Activated CD4-positive, alpha-beta T cell treated with anti-CD3 and anti-CD28 coated beads, Interleukin-2, amount 50 U/mL, for 16 hours (primary cell): ENCODE measurements at places on chromosomes 2 and 18.

- no peak for DNase-seq
Observed at GRCh38 chr2:71688530-71688929, 235.2 kb downstream of the DYSF start.

DNA sequence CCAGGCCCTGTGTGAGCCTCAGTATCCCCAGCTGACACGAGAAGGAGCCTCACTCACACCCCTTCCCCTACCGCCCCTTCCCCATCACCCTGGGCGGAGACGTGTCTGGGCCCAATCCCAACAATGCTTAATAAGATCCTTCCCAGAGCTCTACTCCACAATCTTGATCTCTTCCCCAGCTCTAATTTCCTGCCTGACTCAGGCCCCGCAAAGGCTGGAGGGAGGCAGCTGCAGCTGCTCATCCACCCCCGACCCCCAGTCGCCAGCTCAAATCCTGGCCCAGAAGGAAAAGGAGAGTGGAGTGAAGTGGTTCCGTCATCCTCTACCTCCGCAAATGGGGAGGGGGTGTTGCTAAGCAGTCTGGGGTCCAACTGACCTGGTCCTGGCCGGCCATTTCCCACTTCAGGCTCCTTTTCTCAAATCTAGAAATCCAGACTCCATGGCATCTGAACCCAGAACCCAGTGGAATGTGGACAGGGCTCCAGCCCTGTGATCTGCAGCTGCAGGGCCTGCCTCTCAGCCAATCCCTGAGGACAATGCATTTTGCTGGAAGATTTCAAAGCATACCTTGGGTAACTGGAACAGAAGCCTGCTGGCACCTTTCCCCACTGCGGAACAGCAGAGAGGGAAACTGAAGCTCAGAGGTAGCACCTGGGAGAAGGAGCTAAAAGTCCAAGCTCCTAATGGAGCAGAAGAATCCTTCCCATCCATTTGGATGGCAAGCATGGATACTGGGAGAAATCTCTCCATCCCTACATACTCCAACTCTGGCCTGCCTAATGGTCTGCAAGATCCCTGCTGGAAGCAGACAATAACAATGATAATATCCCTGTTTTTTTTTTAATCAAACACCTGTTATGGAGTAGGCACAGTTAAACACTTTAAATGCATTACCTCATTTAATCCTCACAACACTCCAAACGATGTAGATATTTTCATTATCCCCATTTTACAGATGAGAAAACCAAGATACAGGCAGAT lies 5.6 kb upstream of the TNS1 start:
- no peak for DNase-seq

GRCh38 chr18:79553154-79553553 lies 126.4 kb upstream of the CTDP1 start:
- DNase-seq, result no peak

DNA sequence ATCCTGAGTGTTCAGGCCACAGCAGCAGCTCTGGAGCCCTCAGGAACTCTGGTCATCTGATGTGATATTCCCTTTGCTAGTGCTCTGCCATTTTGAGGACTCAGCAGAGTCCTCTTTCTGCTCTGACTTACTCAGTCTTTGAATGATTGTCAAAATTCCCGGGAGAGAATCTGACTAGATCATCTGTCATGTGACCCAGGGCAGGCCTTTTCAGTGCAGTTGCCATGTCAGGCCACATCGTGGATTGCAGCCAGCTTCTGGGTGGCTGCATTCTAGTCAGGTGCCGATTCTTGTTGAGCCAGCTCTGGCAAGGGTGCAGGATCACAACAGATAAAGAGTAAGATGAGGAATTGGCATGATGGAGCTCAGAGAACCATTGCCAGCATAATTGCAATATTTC lies 795.6 kb downstream of the CPS1 start:
- no peak for DNase-seq

- DNase-seq, result no peak
Observed at GRCh38 chr18:9321017-9321452, 13.5 kb upstream of the TWSG1 start.

DNA sequence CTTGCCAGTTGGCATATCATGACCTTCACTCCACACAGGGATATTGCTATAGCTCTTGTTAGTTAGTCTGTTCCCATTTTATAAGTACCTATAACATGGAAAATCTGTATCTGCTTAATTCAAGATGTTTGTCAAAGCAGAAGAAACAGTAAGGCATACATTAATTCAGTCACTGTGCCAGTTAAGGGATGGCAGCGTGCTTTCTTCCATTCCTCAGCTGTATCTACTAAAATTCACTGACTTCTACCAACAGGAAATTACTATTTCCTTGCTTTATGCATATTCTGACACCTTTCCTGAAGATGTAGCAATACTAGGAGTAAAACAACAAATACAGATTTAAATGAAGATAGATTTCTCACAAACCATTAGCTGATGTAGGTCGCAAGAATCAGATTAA lies 59.9 kb downstream of the RNF152 start:
- no peak for DNase-seq

- DNase-seq, result no peak
Observed at GRCh38 chr2:144501118-144501517, 18.8 kb downstream of the ZEB2 start.

- no peak for DNase-seq
Observed at GRCh38 chr2:99961196-99961913, 181.0 kb downstream of the AFF3 start.

GRCh38 chr18:74722237-74722636 lies 124.6 kb downstream of the ZNF407 start:
- no peak for DNase-seq

- DNase-seq, result no peak
Observed at GRCh38 chr2:61633250-61633649, 95.1 kb upstream of the XPO1 start.

- no peak for DNase-seq
Observed at GRCh38 chr2:224017957-224018356, 21.1 kb downstream of the SERPINE2 start.
